ENCODE measurements at places on chromosomes 4 and X. TPM values are rescaled to one million over a fixed set of nuclear protein-coding genes. Genes with fewer than 3 reads are reported as not detected.

The TLR1 gene
- polyA plus RNA-seq: 2.9 TPM

The RBMXL3 gene
- polyA plus RNA-seq: not detected

The FGF2 gene
- 0.46 TPM for polyA plus RNA-seq

The AREG gene
- polyA plus RNA-seq: 1.9 TPM

The PITX2 gene
- polyA plus RNA-seq: 0.12 TPM

The MAGEA9B gene
- polyA plus RNA-seq: not detected
